ENCODE measurements at places on chromosomes 2 and 18.

DNA sequence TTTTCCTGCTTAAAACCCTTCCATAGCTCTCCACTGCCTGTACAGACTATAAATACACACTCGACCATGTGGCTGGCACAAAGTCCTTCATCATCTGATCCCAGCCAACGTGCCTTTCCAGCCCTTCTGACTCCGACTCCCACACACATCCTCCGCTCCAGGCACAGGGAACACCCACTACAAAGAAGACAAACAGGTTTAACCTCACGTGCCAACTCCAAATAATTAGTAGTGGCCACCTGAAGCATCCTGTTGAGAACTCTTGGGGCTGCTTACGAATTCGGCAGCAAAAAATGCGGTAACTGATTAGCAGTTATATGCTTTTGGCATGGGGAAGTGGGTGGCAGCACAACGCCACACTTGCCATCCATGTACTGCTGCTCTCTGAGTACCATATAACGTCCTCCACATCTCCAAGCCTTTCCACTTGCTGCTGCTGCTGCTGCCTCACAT is 12.1 kb downstream of the SPIRE1 start:
- DNase-seq = no peak

GRCh38 chr2:168336786-168337388 is 89.5 kb upstream of the STK39 start:
- peak; percentile 74 for DNase-seq

DNA sequence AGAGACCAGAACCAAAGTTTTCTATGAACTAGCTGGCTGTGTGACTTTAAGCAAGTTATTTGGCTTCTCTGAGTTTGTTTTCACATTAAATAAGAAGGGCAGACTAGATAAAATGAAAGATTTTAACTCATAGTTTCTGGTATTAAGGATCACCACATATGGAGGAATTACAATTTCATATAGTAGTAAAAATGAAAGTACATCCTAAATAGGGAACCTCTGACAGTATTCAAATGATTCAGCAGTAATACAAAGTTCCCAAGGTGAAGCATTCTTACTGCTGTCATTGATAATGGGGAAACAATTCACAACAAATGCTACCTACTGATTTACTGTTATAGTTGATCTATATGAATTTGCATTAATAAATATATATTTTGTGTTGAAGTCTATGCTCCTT is 170.3 kb upstream of the VRK2 start:
- DNase-seq = no peak

DNA sequence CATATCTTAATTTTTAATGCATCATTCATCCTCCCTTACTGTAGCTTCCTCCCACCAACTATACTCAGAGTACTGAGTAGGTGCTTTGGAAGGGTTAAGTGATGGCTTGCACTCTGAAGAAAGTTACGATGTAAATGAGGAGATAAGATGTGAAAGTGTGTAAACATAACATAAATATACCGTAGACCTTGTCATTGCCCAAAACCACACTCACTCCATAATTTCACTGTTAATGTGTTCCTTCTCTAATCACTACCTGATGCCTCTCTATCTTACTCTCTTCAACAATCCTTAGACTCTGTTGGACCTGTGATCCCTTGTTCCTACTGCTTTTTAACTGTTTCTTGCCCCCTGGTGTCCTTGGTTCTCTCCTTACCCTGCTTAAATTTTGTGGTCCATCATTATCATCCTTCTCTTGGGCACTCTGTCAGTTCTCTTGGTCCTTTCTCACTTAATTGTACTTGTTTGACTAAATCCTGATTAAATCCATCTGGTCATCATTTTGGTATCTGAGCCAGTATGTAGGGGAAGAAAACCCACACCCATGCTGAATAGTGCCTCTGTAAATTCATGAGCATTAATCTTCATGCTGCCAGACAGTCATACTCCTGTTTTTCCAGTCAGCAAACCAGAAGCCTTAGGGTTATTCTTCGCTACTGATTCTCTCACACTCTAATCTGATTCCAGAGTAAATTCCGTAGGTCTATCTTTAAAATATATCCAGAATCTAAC is 45.0 kb downstream of the PMS1 start:
- DNase-seq = no peak

DNA sequence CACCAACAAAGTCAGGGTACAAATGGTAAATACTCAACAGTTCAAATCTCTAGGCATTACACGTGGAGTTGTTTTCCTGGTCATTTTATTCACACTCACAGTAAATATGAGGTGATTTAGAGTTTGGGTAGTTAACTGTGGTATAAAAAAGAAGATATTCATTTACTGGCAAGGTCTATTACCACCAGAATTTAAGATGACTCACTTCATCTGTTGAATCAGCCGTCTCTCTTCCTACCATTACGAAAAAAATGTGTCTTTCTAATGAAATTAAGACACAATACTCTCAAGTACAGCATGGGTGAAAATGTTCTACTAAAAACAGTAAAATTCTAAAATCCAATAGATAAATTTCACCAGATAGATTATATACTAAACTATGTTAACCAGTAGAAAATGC is 21.0 kb upstream of the GPR75 start:
- DNase-seq = no peak

DNA sequence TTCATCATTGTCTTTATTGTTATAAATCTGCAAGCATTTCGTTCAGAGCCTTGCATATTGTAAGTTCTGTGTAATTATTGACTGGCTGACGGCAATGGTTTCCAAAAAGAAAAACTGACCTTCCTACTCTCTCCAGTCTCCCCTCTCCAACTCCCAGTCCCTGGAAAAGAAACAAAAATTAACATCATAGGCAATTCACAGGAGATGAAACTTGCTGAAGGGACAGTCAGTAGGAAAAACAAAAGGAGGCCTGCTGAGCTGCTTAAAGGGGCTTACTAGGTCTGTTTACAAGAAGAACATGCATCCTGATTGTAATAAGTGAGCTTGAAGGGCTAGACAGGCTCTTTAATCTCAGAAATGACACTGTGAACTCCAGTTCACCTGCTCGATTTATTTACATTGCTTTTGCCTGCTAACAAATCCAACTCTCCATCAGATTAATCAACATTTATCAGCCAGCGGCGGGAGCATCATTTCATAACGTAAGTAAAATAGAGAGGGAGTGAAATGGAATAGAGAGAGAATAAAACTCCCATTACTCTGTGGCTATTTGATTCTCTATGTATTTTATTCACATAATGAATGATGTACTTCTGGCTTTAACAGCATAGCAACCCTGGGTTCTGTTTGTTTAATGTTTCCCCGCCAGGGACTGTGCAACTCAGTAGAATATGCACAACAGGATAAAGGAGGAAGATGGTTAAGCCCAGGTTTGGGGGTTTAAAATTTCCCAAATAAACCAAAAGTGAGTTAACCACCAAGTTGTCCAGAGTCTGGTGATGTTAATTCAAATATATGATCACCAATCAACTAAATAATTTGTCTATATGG is 256.7 kb upstream of the SETBP1 start:
- no peak for DNase-seq

DNA sequence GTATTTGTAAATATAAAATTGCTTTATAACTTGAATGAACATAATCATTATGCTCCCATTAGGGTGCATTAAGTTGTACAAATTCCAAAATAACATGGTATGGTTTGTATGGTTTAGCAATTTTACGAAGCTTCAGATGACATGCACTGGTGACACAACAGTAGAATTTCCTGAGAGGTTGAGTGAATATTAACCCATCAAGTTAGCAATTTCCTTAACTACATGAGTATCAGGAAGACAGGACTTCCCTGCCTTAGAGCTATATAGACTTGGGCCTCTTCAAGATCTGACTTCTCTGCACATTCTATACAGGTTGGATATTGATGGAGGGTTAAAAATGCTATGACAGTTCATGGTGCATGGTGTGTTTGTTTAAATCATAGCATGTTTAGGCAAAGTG is 60.2 kb downstream of the ZC3H6 start:
- DNase-seq = no peak

- no peak for DNase-seq
Observed at GRCh38 chr2:3041246-3041645, 336.4 kb downstream of the EIPR1 start.

DNA sequence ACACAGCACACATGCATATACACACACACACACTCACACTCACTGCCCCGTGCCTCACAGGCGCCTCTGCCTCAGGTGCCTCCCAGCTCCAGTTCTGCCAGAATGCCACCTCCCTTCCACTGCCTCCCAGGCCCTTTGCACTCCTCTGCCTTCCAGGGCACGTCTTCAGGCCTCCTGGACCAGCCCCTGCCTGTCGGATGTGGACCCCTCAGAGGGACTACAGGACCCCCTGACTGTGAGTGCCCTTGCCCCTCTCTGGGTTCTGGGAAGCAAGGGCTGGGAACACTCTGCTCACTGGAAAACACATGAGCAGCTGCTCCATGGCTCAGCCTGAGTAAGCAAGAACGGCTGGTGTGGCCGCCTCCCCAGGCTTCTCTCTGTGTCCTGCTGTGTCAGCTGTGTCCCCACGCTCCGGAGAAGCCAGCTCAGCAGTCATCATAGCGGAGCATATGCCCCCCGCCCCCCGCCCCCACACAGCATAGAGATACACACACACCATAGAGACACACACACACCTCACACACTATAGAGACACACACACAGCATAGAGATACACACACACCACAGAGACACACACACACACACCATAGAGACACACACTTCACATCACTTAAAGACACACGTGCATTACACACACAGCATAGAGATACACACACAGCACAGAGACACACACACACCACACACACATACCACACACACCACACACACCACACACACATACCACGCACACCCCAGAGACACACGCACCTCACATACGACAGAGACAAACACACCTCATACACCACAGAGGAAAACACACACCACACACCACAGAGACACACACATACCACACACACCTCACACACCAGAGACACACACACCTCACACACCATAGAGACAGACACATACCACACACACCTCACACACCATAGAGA is 271.3 kb downstream of the CYRIA start:
- no peak for DNase-seq

GRCh38 chr2:148687543-148687942 is 43.0 kb downstream of the EPC2 start:
- DNase-seq = no peak

DNA sequence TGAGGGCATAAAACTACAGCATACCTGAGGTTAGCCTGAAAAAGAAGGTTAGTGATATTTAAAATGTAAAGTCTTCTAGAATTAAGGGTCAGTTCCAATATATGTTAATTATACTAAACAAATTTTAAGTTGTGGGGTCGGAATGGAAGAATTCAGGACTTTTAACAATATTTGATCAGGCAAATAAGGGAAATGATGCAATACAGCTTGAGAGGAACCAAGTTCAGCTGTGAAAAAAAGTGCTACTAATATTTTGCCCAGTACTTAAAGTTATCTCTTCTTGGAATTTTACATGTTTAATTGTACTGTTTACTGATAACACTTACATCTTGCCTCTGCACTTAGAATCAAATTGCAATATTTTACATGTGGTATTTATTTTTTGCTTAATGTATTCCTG is 345.5 kb upstream of the CWC22 start:
- no peak for DNase-seq

GRCh38 chr2:143954844-143955243 is 565.1 kb downstream of the ZEB2 start:
- DNase-seq = no peak

DNA sequence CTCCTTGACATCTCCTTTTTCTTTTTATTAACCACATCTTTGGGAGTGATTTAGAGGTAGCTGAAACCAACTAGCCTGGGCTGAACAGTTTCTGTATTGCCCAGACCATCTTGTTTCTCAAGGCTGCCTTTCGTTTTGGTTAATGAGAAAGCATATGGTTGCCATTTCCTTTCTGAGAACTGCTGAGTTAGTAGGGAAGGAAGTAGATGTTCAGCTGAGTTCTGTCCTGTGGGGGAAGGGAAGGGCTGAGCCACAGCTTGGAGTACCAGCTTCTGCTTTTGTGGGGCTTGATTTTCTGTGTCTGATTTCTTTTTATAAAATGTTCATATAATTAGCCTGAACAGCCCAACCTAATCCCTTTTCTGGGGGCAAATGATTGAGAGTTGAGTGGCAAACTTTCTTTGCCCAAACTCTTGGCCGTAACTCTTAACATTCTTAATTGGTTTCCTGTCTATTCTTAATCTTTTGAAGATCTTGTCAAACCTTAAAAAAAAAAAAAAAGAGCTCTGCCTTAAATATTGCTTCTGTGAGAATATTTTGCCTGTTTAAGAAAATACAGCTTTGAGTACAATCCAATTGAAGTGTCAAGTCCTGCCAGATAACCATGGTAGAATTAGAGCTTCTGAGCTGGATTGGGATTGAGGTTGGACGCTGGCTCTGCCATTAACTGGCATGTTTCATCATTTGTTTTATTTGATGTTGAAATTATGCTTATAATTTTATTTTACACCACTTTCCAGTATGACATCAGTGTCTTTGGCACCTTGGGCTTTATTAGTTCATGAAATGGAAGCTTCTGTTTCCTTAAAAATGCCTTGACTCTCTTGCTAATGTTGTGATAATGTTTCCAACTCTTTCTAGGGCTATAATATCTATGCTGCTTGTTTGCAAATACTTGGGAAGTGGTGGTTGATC is 1.9 kb upstream of the NABP1 start:
- DNase-seq = no peak

DNA sequence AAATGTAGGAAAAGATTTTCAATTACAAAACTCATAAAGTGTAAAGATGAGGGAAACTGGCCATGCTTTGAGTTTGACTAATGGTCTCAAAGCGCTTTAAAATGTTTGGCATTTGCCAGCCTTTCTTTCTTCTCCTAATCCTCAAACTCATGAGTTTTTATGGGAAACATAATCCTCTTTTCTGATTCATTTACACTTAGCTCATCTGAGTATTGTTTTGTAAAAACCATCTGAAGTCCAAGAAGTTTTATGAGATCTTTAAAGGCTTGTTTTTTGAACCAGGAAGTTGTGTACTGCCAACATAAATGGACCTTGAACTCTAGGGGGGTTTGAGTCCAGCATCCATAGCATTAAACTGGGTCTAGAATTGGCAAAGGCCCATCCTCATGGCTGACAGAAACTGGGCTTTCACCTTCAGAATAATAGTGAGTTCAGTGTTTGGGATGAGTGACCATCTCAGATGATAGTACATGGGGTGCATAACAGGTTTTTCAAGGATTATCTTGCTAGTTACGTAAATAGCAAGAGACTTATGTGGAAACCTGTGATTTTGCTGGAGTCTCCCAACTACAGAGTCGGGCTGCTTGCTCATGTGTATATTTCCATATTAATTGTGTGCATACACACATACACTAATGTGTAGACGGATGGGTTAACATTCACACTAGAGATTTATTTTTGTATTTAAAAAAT is 3.8 kb upstream of the LTBP1 start:
- no peak for DNase-seq

Data from WTC11 (cell line).